ENCODE measurements at places on chromosomes 2 and 18. TPM values are rescaled to one million over a fixed set of nuclear protein-coding genes. Genes with fewer than 3 reads are reported as not detected.
A peak's percentile ranks its signal among the peaks of the same experiment; 100 is the strongest.

DNA sequence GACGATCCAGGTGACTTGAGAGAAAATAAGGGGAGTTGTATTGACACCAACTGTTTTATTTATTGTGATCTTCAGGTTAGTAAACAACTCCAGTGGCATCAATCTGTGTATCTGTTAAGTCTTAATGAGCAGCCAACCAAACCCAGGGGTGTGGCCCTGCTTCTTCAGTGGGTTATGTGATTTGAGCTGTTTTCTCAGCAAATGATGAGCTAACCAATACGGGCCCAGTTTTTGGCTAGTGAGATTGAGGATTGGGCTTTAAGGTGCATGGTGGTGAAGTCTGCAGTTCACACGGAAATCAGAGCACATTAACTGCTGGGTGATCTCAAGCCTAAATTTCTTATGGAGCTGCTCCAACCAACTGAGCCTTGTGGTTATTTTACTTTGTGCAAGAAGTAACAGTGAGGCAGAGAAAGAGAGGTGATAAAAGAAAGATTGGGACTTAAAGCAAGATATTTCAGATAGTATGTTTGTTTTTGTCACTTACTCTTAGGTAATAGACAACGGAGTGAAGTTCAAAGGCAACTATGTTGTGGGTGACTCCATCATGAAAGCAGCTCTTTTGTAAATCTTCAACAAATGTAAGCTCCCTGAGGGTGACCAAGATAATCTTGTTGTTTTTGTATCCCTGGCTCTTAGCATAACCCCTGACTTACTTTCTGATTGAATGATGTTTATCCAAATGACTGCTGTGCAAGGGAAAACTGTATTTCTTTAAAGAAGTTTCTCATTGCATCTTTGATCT is 2.4 kb downstream of the MTCL1 start:
- no peak overlapping the region for H3K27ac ChIP-seq
- DNase-seq = no peak
- H3K4me3 ChIP-seq = peak overlapping the region; percentile 96
- H3K27me3 ChIP-seq = peaks cover 50% of the 10 kb centered on the region

- no peak overlapping the region for H3K27ac ChIP-seq
- no peaks in the 10 kb centered on the region for H3K4me1 ChIP-seq
- DNase-seq = no peak
- no peaks in the 10 kb centered on the region for H3K36me3 ChIP-seq
- peaks cover 5% of the 10 kb centered on the region for H3K27me3 ChIP-seq
These were observed 175.6 kb downstream of the MC4R start for GRCh38 chr18:60196836-60197606.

- H3K27ac ChIP-seq = no peak overlapping the region
- no peaks in the 10 kb centered on the region for H3K4me1 ChIP-seq
- no peak overlapping the region for H3K4me3 ChIP-seq
- DNase-seq = no peak
These were observed 31.1 kb downstream of the YPEL5 start for GRCh38 chr2:30177956-30178355.

- no peak overlapping the region for H3K27ac ChIP-seq
- no peak for DNase-seq
- no peak overlapping the region for H3K4me3 ChIP-seq
- no peaks in the 10 kb centered on the region for H3K27me3 ChIP-seq
- no peaks in the 10 kb centered on the region for H3K4me1 ChIP-seq
These were observed 236.5 kb upstream of the SALL3 start for GRCh38 chr18:78743078-78743477.

LYG1 gene
- total RNA-seq = 1.5 TPM

Data from activated T-cell treated with anti-CD3 and anti-CD28 coated beads, Interleukin-2, amount 50 U/mL, for 72 hours (primary cell).